ENCODE measurements at places on chromosomes 3 and 15.

DNA sequence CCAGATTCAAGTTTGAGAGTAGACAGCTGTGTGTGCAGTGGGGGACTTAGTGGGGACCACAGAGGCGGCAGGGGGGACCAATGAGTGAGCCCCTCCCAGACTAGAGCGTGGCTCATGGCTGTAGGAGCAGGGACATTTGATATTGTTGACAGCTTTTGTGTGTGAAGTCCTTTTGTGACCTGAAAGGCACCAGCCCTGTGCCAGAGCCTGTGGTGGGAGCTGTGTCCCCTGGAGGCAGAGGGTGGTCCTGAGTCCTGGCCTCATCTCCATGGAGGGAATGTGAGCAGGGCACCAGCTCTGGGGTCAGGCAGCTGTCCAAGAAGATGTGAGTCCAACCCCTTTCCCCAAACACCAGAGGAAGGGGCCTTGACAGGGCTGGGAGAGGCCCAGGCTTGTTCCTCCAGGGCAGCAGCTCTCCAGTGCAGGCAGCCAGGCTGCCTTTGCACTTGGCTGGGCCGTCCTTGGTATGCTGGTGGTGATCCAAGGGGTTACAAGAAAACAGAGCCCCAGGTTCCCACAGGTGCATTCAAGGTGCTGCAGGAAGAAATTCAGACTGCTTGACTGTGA, 10.1 kb upstream of the C3orf22 start:
- no peak for DNase-seq

- DNase-seq, result no peak
These were observed 99.1 kb upstream of the SLC6A11 start for GRCh38 chr3:10716964-10717363.

- no peak for DNase-seq
These were observed 40.9 kb upstream of the OCA2 start for GRCh38 chr15:28140062-28140461.

- DNase-seq, result no peak
These were observed 43.2 kb upstream of the PLXNA1 start for GRCh38 chr3:126939733-126940132.

DNA sequence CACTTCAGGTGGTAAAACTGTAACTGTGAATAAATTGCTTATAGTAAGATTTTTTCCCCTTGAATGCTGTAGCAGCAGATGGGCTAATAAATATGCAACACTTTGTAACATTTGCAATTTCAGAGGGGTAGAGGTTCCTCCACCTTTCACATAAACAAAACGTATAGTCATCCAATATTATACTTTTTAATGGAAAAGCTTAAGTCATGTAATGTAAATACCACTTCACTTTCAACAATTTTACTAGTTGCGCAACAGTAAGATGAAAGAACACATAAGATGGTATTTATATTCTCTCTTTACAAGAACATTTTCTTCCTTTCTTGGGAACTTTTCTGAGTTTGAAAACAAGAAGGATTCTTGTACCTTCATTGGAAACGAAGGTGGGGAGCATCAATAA, 56.6 kb upstream of the FAM3D start:
- no peak for DNase-seq

GRCh38 chr3:53350652-53351051, 3.3 kb upstream of the DCP1A start:
- DNase-seq, result peak; percentile 85

- DNase-seq, result no peak
These were observed 321.8 kb downstream of the ULK4 start for GRCh38 chr3:41640076-41640475.

DNA sequence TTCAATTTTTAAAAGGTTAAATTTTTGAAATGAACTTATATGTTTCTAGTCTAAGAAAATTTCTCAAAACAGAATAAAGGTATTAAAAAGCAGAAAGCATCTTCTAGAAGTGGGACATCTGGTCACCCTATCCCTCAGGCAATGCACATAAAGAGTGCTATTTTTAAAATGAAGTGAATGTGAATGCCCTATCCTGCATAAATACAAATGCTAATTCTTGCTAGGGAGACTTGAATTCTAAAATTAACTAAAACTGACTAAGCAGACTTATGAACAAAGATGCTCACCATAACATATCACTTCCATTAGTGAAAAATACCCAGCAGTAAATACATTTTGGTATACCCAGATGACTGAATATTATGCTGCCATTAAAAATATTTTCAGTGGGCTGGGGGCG, 11.7 kb downstream of the MYO5A start:
- no peak for DNase-seq

DNA sequence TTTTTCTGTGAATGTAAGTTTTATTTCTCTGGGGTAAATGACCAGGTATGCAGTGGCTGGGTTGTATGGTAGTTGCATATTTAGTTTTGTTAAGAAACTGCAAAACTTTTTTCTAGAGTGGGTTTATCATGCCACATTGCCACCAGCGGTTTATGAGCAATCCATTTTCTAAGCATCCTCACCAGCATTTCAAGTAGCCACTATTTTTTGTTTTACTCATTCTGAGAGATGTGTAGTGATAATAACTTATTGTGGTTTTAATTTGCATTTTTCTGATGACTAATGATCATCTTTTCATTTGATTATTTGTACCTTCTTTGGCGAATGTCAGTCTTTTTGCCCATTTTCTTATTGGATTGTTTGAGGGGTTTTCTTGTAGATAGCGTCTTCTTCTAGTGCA, 56.2 kb downstream of the SPRED1 start:
- no peak for DNase-seq

GRCh38 chr15:91077029-91077428, 23.0 kb upstream of the SV2B start:
- no peak for DNase-seq

DNA sequence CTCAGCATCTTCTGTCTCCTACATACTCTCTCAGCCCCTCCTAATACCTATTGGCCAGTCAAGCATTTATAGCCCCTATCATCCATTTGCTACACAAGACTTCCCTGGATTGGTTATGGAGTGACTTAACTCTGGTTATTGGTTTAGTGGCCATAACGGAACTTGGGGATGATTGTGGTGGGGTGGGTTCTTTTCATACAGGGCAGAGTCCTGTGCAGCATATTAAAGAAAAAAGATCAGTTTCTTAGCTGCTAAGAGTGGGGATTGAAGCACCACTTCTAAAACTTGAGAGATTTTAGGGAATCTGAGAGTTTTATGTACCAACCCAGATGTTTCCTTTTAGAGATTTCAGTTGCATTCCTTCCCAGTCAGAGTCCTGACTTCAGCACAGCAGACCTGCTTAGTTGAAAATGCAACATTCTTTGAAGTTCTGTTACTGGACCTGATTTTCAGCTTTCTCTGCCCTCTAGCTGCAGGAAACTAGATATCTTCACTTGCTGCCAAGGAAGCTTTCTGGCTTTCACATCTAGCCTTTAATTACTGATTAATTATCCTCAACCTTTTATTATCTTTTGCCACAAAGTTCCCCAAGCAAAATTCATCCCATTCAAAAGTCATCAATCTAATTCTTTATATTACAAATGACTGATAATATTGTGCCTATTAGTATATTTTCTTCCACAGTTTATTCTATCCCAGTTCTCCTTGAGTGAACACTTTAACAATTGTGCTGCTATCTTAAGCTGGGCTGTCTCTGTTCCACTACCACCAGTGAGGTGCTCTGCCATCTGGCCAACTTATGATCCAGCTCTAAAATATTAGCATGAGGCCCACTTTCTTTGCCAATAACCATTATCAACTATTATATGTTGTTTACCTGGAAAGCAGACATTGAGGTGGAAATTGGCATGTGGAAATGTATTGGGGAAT, 906.0 kb upstream of the ALCAM start:
- no peak for DNase-seq

- no peak for DNase-seq
These were observed 5.0 kb upstream of the BCL2L10 start for GRCh38 chr15:52117549-52117948.

DNA sequence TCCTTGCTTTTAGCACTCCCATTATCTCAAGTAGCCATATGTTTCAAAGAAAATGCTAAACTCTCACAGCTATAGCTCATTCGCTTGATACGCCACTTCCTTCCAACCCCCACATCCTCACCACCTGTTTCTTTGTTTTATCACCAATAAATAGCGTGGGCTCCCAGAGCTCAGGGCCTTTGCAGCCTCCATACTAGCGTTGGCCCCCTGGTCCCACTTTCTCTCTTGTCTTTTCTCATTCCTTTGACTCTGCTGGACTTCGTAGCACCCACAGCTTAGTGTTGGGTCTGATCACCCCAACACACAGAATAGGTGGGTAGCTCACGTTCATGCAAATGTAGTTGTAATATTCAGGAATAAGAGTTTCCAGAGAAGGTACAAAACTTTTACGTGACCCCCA, 4.1 kb upstream of the GPD1L start:
- no peak for DNase-seq

GRCh38 chr15:35720984-35721383, 175.0 kb upstream of the DPH6 start:
- DNase-seq, result no peak

GRCh38 chr15:101578443-101578894, 73.7 kb downstream of the TM2D3 start:
- peak; percentile 18 for DNase-seq

DNA sequence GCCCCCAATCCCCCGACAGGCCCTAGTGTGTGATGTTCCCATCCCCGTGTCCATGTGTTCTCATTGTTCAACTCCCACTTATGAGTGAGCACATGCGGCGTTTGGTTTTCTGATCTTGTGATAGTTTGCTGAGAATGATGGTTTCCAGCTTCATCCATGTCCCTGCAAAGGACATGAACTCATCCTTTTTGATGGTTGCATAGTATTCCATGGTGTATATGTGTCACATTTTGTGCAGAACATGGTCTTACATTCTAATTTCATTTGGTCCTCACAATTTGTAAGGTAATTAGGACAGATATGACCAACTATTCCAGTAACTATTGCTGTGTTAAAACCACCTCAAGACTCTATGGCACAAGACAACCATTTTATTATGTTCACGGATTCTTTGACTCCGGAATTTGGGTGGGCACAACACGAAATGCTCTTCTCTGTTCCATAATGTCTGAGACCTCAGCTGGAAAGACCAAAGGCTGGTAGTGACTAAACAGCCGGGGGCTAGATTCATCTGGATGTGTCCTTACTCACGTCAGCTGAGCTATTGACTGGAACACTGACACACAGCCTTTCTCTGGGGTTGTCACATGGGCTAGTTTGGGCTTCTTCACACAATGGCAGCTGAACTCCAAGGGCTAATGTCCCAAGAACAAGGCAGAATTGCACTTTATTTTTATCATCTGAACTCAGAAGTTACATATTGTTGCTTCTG, 13.6 kb upstream of the GLCE start:
- DNase-seq, result no peak

DNA sequence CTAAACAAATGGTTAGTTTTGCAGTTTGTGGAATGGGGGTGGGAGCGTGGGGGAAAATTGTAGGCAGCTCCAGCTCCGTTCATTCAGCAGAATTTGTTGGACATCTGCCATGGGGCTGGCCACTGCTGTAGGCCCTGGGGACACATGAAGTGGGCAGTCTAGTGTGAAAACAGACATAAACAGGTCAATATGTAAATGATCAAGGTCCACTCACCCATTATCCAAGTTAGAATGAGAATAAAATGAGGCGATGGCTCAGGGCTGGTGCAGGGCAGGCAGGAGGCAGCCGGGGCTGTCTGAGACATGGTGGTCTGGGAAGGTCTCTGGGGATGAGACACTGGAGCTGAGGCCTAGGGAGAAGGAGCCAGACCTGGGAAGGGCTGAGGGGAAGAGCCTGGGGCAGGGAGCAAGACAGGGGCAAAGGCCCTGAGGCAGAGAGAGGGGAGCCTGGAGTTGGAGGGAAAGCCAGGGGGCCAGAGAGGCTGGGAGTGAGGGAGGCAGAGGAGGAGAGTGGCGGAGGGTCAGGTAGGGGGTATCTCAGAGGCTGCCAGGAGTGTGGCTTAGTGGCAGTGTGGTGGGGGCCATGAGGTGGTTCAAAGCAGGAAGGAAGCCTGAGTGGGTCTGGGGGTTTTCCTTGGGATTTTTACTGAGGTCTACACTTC, 6.2 kb upstream of the SLC6A6 start:
- DNase-seq, result no peak

- DNase-seq, result no peak
These were observed 92.4 kb downstream of the CLDN1 start for GRCh38 chr3:190229632-190230424.

- no peak for DNase-seq
These were observed 209.8 kb upstream of the ATP11B start for GRCh38 chr3:182583545-182583944.

GRCh38 chr15:47885920-47886319, 168.6 kb downstream of the SEMA6D start:
- DNase-seq, result no peak

DNA sequence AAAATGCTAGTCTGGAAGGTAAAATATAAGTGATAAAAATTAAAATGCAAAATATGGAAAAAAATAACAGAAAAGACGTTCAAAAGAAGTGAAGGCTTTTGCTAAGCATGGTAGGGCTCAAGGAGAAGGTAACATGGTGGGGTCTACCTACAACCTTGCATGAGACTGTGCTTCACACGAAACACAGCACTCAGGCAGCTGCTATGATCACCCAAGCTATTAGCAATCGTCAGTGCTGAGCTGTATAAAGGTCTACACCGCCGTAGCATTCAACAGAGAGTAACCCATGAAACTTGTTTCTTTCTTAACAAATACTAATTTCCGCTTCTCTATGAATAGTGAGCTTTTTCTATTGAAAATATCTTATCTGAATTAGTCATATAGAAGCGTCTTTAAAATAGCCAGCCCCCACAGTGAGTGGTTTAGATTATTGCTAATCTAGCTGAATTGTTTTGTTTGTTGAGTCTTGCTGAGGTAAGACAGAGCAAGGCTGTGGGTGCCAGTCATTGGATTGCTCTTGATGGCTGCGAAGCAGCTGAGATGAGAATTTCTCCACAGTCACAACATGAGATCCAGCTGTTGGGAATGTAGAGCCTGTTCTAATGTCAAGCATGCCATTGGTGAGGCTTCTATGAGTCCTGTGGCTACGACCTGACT, 230.0 kb downstream of the KLF13 start:
- no peak for DNase-seq

DNA sequence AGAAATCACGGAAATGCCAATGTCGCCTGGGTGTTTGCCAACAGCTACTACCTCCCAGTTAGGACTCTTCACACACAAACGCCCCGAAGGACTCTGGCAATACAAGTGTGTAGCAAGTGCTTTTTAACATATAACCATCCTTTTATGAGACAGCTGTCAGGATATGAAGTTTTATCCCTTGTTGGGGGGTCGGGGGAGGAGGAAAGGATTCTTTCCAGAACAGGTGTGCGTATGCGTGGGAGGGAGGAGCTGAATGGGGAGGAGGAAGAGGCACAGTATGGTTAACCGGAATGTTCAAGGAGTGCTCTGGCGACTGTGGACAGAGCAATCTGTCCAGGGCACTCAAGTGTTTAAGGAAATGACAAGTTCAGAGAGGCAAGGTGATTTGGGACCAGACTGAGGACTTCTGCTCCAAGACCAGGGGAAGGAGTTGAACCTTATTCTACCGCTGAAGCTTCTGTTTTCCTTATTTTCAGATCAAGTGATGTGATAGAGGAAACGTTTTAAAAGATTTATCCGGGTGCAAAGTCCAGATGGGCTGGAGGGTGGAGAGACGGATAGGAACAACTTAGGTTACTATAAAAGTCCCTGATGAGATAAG, 1.3 kb downstream of the TSPAN3 start:
- no peak for DNase-seq
